ENCODE measurements at places on chromosomes 6 and 20.

GRCh38 chr6:282177-282866, 10.0 kb upstream of the DUSP22 start:
- no peak for DNase-seq

DNA sequence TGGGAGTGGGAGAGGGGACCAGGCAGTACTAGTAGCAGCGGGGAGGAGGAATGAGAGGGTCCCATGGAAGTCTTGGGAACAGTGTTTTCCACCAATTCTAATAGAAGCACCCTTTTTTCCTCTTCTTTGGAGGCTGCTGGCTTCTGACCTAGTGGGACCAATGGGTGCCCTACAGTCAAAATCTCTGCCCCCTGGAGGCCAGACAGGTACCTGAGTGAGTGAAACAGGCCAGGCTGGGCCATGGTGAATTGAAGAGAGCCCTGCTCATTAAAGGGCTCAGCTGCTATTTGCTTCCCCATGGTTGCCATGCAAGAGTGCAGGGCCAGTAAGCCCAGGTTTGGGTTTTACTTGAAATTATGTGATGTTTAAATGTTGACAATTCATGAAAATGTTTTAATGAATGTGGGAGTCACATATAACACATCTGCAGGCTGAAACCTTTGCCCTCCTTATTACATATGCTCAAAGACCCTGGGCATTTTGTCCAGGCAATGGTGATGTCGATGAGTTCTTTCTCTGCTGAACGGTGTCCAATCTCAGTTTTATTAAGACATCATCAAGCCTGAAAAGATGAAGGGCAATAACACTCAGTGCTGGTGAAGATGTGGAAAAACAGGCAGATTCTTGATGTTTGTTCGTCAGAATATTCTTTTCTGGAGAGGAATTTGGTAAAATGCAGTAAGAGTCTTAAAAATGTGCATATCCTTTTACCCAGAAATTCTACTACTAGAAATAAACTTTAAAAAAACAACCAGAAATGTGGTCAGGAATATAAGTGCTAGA, 42.3 kb upstream of the OCSTAMP start:
- DNase-seq = no peak

DNA sequence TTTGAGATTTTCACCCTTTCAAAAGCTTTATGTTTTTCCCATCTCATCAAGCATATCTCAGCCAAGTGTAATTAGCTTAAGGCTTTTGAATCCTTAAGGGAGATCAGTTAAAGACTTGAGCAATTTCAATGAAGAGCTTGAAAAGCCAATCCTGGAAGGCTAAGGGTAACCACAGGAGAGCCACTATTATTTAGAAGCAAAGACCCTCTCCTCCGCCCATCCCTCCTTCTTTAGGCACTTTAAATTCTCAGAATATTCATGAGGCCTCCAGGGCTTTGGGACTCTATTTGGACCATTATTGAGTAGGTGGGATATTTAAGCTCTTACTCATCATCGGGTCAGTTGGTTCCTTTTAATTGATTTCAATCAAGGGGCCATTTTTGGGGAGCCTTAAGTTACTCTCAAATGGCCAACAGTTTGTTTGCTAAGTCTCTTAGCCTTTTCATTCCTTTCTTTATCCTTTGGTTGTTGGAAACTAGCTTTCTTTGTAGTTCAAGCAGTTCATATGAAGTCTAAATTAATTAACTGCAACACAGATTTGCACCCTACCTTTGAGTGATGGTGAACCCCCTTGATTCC, 567.2 kb downstream of the KIF16B start:
- DNase-seq = no peak

GRCh38 chr20:59364611-59365010, 64.2 kb downstream of the EDN3 start:
- DNase-seq = no peak

- DNase-seq = no peak
These were observed 19.8 kb downstream of the ERGIC3 start for GRCh38 chr20:35561671-35562070.

- DNase-seq = no peak
These were observed 208.1 kb downstream of the UST start for GRCh38 chr6:148954934-148955333.

DNA sequence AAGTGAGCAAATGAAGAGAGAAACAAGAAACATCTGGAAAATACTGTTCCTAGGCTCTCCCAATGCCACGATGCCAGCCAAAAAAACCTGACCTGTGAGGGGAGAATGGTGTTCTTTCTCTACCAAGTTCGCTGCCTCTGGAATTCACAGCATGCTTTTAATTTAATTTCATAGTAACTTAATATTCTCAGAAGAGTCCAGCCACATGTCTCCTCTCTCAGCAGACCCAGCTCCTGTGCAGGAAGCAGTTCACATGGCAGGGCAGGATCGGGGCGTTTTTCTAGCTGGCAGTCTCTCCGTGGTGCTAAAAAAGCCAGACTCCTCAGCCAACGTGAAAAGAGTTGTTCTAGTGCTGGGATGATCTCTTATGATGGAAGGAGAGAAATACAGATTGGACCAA, 57.5 kb downstream of the BFSP1 start:
- DNase-seq = no peak

- DNase-seq = no peak
These were observed 343 bp downstream of the SNAP91 start for GRCh38 chr6:83708546-83708969.

GRCh38 chr6:38567436-38567835, 72.3 kb downstream of the BTBD9 start:
- DNase-seq = peak; percentile 63

DNA sequence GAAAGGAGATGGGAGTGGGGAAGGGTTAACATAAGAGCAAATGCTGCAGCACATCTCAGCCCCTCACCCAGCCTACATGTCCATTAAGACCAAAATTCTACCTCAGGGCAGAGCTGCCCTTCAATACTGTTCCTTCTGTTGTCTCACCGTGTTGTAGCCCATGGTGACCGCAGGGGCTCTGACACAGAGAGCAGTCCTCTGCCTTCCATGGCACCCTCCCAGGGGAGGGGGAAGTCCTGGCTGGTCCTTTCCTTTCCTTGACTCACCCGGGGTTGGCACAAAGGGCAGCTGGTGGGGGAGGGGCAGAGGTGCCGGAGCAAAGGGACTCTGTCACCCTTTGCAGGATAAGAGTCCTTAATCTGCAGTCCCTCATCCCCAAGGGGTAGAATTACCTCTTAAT, 15.2 kb downstream of the NKX2-2 start:
- DNase-seq = no peak

GRCh38 chr6:32883789-32884188, 29.8 kb downstream of the PSMB9 start:
- peak; percentile 44 for DNase-seq

DNA sequence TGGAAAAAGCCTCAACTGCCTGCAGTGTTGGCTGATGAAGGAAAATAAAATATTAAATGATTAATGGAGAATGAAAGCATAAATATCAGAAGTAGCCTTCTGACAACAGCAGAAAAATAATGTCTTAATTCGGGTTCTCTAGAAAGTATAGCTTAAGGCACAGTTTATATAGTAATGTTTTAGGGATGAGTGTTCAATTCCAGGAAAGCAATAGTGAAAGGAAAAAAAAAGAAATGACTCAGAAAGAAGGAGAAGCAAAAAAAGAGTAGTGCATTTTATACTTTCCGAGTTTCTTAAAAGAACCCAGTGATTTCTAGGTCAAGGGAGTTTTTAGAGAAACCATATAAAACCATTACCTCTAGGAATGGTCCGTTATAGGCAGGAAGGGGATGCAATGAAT, 137.3 kb downstream of the HTR1B start:
- no peak for DNase-seq

- DNase-seq = no peak
These were observed 1.2 kb downstream of the PANK2 start for GRCh38 chr20:3890398-3890751.

- no peak for DNase-seq
These were observed 37.4 kb upstream of the KCNB1 start for GRCh38 chr20:49519777-49520359.

DNA sequence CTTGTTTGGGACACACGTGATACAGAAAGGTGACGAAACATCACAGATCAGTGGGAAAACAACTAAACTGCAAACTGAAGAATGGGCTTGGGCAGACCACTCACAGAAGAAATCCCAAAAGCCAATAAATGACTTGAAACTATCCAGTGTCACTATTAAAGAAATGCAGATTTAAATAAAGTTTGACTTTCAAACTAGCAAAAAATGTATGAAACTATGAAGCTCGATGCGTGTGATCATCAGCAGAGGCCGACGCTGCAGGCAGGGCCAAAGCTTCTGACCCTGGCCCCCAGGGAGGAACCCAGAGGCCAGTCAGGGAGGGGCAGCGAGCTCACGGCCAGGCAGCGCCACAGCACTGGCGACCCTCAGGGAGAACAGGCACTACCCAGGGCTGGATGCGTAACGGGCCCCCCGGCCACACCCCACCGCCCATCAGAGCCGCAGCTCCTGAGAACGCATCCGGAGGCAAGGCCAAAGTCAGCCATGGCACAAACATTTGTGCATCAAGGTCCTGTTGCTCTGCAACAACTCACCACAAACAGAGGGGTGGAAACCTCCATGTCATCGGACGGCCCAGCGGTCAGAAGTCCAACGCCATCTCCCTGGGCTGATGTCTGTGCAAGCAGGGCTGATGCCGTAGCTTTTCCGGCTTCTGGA, 94.1 kb downstream of the YTHDF1 start:
- DNase-seq = no peak

DNA sequence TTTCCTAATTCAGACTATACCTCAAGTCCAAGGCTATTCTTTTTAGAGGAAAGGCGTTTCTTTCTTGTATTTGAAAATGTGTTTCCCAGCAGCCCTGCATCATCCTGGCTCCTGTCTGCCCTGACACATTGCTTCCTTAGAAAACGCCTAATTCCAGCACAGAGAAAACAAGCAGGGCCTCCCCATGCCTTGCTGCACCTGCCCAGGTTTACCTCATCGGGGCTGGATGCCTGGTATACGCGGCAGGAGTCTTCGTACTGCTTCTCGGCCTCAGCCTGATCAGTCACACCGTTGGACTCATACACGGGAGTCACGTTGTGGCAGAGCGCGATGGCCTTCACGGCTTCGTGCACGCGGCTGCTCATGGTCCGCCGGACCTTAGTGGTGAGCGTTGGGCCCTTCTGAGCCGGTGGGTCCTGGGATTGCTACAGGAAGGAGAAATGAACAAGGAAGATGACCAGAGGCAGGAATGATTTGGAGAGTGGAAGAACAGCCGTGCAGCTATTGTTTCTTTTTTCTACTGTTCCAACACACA, 111.4 kb downstream of the ATP9A start:
- no peak for DNase-seq

- DNase-seq = no peak
These were observed 64.9 kb downstream of the IRF4 start for GRCh38 chr6:456358-456867.

- peak; percentile 21 for DNase-seq
These were observed 51.9 kb downstream of the GCLC start for GRCh38 chr6:53492860-53493634.

DNA sequence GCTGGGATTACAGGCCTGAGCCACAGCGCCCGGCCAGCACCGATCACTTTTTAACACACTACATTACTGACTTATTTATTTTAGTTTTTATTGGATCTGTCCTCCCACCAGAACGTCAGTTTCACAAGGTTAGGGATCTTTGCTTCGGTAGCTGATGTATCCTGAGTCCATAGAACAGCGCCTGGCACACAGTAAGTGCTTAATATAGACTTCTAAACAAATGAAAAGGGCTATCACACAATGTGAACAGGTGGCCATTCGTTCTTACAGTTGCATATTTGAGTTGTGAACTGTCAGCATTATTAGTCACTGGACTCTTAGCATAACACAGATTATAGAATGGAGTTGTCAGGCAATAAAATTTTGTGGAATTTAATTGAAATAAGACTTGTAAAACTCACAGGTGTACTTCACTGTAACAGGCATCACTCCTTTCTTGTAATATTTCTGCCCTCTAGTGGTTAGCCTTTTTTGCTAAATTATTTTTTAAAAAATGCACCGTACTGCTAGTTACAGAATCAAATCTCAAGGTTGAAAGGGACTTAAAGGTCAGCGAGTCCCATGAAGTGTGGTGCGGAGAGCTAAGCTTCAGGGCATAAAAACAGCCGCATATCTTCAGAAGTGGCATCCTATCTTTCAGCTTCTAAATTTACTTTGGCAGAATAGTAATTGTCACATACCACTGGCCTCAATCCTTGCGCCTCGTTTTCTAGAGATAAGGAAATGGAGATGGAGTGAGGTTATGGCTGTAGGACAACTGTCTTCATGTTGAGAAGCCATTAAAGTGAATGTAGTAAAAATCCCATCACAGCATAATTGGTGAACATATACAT, 3.4 kb upstream of the TBC1D7 start:
- no peak for DNase-seq

DNA sequence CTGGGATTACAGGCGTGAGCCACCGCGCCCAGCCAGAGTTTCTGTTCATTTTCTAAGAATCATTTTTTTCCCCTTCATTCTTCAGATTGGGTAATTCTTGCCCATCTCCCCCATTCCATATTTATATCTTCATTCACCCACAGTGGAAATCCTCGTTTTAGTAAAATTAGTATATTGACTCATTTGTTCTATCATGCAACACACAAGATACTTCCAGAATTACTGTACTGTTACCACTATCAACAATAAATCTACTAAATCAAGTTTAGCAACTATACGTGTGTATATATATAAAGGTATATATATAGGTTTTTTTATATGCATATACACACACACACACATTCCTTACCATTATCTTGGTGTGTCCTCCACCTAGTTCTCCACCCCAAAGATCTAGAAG, 41.2 kb upstream of the KCNG1 start:
- DNase-seq = no peak

DNA sequence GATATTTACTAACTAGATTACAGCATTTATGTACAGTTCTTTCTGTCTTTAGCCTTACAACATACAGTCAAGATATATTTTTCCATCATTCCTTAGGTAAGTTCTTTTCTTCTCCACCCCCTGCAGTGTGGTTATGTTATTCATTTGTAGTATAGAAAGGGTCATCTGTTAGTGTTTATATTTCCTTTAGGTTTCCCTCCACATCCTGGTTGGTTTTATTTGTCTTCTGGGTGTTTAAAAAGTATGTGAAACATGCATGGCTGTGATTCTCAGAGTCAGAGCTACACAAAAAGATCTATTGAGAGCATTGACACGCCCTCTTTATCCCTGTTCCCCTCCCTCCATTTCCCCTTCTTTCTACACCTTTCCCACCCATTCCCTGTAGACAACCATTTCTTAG, 20.1 kb downstream of the DHX35 start:
- no peak for DNase-seq

- no peak for DNase-seq
These were observed 108.9 kb upstream of the SYNDIG1 start for GRCh38 chr20:24360531-24360930.

GRCh38 chr6:167148997-167149396, 8.8 kb downstream of the GPR31 start:
- DNase-seq = no peak

GRCh38 chr6:73180076-73180738, 45.1 kb downstream of the KHDC1L start:
- DNase-seq = peak; percentile 20

DNA sequence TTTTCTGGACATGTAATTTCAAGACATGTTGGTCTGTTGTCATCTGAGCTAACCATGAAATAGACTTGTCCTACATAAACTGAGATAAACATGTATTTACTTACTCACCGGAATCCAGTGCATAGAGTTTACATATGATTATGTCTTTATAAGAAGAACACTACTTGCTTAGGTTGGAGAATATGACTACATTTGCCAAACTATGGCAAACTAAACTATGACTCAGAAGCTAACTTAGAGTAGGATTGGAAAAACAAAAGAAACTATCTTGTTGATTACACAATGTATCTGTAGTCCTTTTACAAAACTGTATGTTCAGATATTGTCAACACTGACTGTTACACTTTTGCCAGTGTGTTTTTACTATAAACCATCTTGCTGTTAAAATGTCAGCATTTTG, 113.3 kb downstream of the CRYBG1 start:
- peak; percentile 21 for DNase-seq

- no peak for DNase-seq
These were observed 30.8 kb upstream of the RUNX2 start for GRCh38 chr6:45297320-45297719.

Measured in GM04503 (cell line).